ENCODE measurements at places on chromosomes 13 and 19.
A peak's percentile ranks its signal among the peaks of the same experiment; 100 is the strongest.

DNA sequence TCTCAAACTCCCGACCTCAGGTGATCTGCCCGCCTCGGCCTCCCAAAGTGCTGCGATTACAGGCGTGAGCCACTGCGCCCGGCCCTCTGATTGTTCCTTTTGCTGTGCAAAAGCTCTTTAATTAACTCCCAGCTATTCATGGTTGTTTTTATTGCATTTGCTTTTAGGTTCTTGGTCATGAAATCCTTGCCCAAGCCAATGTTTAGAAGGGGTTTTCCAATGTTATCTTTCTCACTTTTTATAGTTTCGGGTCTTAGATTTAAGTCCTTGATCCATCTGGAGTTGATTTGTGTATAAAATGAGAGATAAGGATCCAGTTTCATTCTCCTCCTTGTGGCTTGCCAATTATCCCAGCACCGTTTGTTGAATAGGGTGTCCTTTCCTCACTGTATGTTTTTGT lies 19.2 kb upstream of the GRTP1 start:
- no peak for DNase-seq

GRCh38 chr13:35768073-35768472 lies 291.6 kb upstream of the MAB21L1 start:
- DNase-seq, result no peak

DNA sequence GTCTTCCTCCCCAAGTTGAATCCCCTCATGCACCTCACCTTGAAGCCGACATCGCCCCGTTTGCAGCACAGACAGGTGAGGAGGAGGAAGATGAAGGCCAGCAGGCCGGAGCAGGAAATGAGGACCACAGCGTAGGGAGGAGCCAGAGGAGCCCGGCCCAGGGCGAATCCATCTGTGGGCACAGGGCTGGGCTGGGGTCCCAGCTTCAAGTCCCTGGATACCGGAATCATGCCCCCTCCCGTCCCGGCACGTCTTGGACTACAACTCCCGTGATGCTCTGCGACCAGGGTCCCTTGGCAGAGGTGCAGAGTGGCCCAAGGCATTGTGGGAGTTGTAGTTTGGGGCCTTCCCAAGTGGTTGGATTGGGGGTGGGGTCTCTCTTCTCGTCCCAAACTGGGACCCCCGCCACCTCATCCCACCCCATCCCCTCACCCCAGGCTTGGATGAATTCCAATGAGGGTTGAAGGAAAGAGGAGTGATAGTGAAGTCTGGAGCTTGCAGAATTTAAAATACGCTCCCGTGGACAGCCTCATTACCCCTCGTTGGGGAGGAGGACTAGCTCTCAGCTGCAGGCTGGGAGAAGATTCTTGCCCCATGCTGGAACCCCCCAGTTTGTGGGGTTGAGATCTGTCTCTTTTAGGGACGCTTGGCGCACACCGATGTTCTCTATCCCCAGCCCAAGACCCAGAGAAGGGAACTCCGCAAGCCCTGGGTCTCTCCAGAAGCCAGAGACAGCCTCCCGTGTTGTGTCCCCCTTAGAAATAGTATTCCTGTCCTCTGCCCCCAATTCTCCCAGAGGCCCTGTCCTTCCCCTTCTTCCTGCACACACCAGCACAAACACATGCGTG lies 990 bp downstream of the LMTK3 start:
- DNase-seq, result no peak

DNA sequence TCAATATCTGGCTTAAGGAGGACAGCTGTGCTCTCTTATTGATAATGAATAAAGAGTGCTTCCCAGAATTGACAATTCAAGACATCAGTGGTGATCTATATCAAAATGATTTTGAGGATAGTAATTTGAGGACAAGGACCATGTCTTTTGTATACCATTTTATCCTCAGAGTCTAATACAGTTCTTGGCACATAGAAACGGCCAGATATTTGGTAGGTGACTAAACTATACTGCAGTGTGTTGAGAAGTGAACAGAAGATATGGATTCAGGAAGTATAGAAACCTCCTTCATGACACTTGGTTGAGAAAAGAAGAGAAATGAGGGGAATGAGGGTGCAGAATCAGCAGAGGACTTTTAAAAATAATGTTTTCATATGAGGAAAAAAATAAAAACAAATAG lies 16.1 kb upstream of the LMO7 start:
- no peak for DNase-seq

DNA sequence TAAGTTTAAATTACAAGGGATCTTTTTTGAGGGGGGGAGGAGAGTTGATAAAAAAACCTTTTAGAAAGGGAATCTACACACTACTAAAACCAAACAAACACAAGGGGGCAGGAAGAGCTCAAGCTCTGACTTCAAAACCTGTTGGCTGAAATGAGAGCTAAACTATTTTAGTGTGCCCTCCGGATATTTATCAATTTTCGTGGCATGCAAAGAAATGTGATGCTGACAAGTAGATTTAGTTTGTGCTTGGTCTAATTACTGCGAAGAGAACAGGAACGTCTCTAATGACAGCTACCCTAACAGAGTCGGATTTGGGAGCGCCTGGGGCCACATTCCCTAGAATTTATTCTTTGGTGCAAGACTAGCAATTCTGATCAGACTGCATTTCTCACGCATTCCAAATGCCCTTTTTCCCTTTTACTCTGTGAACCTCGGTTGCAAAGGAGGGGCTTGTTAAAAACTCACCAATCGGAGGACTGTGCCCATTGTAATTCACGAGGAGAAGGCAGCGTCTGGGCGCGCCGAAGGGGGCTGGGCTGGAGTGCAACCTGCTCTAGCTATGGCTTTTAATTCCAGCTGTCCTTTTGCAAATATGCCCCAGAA lies 802 bp upstream of the FREM2 start:
- no peak for DNase-seq

DNA sequence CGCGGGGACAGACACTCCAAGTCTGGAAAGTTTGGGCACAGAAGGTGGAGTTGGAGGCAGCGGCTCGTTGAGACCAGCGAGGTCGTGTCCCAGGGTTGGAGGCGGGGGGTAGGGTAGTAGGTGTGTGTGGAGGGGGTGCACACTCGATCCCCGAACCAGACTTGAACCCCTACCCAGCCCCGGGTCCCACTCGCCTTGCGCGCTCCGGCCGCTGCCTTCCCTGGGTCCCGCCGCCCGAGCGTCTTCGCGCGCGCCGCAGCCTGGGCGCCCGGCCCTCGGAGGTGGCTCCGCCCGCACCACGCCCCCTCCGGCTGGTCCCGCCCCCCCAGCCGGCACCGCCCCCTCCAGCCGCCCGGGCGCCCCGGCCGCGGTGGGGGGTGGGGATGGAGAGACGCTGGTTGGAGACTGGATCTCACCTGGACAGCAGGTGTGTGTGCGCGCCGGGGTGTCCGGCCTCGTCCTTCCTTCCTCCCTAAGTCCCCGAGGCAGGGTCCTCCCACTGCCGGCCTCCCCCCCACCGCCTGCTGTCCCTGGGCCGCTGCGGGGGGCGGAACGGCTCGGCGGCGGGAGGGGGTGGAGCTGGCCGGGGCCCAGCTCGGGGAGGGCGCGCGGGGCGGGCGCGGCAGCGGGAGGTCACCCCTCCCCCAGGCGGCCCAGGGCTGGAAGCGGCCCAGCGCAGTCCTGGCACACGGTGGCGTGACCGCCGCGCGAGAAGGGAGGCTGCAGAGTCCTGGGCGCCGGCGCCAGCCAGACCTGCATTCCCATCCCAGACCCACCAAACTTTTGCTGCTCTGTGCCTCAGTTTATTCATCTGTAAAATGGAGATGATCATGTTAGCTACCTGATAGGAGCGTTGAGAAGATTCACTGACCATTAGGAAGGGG lies at the start of gene KANK2:
KANK2 (minus strand) TSS at position 255 of the 884 bp plus-strand sequence. CDS start 3,034 bp downstream, outside the sequence.
- DNase-seq, result peak; percentile 64
